ENCODE measurements at places on chromosomes 16 and 17.

DNA sequence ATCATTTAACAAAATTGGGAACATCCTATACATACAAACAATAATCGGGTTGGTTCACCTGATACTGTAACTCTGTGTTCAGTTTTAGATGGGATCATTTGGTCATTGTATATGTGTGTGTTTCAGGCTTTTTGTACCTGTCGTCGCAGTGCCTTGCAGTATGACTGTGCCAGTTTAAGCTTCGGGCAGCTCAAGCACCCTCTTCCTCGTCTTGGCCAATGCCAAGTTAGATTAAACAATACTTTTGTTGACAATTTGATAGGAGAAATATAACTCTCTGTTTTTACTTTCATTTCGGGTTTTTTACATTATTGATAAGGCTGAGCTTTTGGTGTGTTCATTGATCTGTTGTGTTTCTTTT lies 37.0 kb upstream of the ARHGAP17 start:
- no peak for DNase-seq

GRCh38 chr16:11251525-11252481 lies 4.2 kb downstream of the SOCS1 start:
- DNase-seq: peak; percentile 63

DNA sequence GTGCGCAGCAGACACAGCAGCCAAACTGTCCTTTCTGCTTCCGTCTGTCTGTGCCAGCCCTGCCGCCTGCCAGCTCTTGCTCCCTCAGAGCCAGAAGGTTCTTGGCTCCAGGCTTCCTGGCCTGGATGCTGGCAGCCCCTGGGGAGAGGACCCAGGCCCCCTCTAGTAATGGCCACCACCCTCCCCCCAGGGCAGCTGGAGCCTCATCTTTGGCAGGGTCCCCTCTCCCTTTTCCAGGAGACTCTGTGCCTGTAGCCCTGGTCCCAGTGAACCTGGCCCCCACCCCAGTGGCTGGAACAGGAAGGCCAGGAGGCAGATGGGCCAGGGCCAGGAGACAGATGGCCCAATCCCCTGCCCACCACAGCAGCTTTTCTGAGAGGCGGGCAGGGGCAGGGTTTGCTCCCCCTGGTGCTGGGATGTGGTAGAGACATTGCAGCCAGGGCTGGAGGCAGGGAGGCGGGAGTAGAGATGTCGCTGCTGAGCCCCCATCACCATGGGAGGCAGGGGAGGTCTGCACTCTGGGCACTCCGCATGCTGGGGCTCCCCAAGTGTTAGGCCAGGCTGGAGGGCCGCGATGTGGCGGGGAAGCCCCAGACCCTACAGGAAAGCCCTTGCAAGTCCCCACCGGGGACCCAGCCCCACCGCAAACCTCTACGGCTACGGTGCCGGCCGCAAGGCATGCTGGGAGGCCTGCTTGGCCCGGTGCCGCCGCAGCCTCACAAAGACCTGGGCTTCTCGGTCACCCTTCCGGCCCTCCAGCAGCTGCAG lies 16.7 kb downstream of the UNC13D start:
- DNase-seq: peak; percentile 29

- DNase-seq: no peak
Measured at GRCh38 chr17:64608571-64608981, 53.5 kb downstream of the SMURF2 start.

GRCh38 chr16:57271867-57272495 lies 12.5 kb downstream of the PLLP start:
- no peak for DNase-seq

GRCh38 chr17:17729620-17730249 lies 48.5 kb downstream of the RAI1 start:
- DNase-seq: no peak

DNA sequence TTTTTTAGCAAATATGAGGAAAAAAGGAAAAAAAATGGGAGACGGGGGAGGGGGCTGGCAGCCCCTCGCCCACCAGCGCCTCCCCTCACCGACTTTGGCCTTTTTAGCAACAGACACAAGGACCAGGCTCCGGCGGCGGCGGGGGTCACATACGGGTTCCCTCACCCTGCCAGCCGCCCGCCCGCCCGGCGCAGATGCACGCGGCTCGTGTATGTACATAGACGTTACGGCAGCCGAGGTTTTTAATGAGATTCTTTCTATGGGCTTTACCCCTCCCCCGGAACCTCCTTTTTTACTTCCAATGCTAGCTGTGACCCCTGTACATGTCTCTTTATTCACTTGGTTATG lies 1.2 kb upstream of the TMEM88 start:
- DNase-seq: no peak

GRCh38 chr16:281660-282255 lies 1.2 kb upstream of the PDIA2 start:
- DNase-seq: no peak

- no peak for DNase-seq
Measured at GRCh38 chr17:5209396-5209795, 17.7 kb upstream of the ZNF594 start.

DNA sequence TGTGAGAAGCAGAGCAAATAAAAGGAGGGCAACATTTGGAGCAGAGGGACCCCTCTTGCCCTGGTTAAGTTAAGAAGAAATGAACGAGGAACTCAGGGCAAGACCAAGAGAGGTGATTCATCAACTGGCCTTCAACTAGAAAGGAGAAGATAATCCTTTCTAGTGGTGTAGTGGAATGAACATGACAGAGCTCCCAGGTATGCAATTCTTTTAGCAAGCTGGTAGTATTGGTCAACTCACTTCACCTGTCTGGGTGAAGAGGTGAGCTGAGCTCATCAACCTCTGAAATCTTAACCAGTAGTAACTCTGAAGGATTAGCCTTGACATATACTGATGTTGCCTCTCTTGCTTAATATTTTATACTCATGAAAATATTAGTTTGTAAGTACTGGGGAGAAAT lies 1024.7 kb upstream of the GOT2 start:
- DNase-seq: no peak

DNA sequence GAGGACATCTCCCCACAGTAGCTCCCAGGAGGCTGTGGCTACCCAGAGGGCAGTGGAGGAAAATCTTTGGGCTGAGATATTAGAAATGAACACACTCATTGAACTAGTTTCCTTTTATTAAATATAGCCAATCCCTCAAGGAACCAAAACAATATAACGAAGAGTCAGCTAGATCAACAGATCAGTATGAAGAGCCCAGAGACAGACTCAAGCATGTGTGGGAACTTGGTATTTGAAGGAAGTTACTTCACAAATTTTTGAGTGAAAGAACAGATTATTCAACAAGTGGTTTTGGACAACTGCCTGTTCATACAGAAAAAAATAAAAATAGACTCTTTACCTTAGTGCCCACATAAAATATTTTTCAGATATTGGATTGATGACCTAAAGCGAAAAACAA lies 183.6 kb upstream of the PMFBP1 start:
- DNase-seq: no peak

DNA sequence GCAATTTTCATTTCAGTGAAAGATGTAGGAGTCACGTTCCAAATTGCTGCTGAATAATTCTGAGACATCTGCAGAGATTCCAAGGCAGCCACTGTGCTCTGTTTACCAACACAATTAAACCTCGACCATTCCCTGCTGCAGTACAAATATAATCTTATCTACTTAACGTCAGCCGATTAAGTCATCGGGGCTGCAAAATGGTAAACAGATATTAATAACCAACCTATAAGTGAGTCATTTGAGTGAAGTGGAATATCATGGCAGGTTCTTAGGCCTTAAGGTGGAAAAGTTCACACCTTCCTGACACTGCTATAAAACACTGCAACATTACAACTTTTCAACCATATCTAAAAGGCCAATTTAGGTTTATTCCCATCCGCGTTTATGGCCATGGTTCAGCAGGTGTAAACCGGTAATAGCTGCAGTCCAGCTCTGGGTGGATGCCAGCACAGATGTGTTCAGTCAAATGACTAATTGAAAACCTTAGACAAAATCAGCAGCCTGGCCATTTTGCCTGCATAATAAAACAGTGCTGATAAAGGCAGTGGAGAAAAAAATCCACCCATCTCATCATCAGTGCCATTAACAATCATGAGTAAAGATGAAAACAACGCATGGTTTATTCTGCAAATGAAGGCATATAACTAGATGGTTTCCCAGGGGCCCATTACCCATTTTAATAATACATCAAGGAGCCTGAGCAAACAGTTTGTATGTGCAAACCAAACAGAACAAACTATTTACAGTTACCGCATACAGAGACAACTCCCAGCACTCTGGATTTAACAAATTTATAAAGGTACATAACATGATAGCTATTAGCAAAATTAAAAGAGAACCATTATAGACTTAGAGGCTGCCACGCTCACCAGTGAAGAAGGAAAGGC lies 202.9 kb upstream of the IRX3 start:
- no peak for DNase-seq
